Panc1 (cell line): ENCODE measurements at places on chromosomes 3 and 15. TPM values are rescaled to one million over a fixed set of nuclear protein-coding genes. Genes with fewer than 3 reads are reported as not detected.

- no peak for DNase-seq
These were observed 18.5 kb downstream of the SLC6A20 start for GRCh38 chr3:45777746-45778386.

DNA sequence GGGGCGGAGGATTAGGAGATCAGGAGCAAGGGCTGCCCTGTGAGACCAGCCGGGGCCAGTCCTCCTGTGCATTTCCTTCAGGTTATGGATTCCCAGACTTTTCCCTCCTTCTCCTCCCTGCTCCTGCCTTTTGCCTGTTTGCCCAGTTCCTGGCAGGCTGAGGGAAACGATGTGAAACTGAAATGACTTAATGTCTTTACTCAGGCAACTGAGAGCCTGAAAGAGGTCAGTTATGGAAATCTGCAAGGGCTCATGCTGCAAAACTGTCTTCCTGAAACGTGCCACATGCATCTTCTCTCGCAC, 57.2 kb downstream of the MESD start:
- DNase-seq: no peak

Gene AHSG
- 0.85 TPM for total RNA-seq

Gene PTH1R
- not detected for total RNA-seq

DNA sequence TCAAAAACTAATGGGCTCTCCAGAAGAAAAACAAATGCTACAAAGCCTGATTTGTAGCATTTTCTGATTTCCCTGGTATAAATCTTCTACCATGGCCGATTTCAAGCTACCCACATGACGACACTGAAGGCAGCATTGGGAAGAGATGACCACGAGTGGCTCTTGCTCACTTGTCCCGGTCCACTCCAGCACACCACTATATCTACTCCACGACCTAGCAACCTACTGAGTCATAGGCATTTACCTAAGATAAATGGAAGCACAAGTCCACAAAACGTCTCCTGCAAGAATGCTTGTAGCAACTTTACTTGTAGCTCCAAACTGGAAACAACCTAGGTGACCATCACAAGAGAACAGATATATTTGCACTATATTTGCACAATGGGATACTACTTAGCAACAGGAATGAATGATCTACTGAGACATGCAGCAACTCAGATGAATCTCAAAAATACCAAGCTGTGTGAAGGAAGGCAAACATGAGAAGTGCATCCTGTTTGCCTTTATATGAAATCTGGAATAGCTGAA, 60.8 kb upstream of the HES1 start:
- DNase-seq: no peak

DNA sequence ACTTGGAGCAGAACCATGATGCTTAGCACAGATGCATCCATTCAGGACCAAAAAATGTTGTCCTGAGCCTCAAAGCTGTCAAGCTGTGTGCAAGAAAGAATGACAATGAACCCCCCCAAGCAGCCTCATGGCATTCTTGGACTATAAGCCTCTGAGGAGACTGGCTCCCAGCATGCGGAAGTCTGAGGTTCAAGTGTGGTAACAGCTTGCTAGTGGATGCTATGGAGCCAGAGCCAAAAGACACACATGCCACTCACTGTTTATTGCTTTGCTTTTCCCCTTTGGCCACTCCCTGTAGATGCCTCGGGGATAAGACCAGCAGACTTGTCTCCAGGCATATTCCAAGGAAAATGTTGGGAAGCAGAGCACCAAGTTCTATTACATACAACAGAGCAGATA, 38.2 kb upstream of the SNRK start:
- DNase-seq: no peak

DNA sequence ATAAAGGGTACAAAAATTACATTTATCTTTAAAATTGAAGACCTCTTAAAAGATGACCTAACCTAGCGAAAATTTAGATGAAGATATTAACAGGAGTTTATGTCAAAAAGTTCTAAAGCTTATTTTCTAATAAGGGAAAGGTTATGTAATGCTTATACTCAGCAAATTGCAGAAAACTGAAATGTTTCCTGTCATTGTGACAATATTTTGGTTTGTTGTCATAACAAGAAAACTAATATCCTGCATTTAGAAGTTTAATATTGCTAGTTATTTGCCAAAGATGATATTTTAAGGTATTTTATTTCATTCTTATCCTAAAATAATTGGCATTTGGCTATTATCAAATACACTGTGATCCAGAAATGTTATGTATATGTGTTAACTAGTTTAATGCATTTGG, 294.5 kb downstream of the C3orf38 start:
- DNase-seq: no peak

Gene C3orf22
- not detected for total RNA-seq

Gene RPL22L1
- 35.2 TPM for total RNA-seq

DNA sequence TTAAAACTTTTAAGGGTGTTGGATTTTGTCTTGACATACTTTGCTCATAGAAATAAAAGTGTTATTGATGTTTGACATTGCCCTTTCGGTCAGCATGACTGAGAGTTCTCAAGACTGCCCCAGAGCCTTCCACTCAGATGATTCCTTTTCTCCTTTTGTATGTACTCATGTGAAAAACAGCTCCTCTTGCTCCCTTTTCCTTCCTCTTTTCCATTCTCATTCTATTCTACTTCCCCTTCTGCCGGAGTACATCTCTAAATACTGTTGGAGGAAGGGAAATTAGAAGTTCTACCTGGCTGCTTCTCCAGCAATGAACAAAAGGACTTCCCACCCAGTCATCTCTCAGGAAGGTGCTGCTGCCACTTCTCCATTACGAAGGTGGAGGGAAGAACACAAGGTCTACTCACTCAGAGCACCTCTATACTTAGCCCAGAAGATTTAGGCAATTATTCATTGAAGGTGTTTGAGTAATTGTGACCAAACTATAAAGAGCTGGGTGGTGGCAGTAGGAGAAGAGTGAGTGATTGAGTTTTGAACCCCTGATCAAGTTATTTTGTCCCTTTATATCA, 163.8 kb upstream of the MBNL1 start:
- DNase-seq: no peak

Gene ROBO2
- 1.3 TPM for total RNA-seq

Gene STRC
- total RNA-seq: not detected

GRCh38 chr3:10514407-10515069, 9.2 kb upstream of the ATP2B2 start:
- DNase-seq: no peak

- no peak for DNase-seq
These were observed 200.0 kb downstream of the CACNA2D3 start for GRCh38 chr3:54322354-54322753.

Gene EFCC1
- 0.15 TPM for total RNA-seq

DNA sequence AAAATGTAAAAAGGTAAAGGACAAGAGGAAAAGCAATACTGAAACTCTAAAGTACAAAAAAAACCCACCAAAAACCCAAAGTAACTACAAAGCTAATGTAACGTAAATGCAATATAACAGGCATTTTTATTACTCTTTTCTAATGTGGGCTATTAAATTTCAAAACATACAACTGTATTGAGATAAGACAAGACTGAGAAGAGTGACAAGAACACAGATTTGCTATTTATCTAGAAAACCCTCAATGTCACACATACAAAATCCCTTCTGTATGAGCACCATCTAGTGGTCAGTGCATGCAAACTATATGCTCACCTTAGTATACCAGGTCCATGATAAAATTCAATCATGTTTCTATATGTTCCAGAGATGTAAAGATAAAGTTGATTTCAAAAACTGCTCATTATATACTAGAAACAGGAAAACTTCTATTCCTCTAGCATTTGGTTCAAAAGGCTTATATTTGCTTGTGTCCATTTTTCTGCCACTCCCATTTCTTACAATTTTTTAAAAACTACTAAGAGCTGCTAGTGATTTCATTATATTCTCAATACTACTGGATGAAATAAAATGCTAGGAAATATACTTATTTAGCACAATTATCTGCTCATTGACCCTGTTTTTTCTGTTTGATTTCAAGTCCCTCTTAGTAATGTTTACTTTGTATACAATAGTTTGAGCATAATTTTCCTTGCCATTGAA, 111.4 kb downstream of the DLG1 start:
- peak; percentile 39 for DNase-seq
